ENCODE measurements at places on chromosomes 6 and 20.

DNA sequence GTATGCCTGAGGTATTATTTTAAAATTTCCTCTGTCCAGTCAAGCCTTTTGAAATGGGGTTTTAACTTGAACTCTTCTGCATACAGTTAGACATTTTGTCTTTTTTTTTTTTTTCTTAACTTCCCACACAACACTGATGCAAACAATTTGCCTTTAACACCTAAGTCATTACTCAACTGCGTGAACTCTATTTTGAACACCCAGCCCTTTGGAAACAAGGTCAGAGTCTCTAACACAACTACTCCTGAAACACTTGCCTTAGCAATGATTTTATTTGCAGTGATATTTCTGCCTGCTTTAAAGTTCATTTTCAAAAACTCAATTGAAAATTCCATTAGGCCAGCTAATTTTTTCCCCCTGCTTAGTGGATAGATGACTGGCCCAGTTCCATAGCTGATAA is 24.2 kb downstream of the GLYATL3 start:
- DNase-seq, result no peak

DNA sequence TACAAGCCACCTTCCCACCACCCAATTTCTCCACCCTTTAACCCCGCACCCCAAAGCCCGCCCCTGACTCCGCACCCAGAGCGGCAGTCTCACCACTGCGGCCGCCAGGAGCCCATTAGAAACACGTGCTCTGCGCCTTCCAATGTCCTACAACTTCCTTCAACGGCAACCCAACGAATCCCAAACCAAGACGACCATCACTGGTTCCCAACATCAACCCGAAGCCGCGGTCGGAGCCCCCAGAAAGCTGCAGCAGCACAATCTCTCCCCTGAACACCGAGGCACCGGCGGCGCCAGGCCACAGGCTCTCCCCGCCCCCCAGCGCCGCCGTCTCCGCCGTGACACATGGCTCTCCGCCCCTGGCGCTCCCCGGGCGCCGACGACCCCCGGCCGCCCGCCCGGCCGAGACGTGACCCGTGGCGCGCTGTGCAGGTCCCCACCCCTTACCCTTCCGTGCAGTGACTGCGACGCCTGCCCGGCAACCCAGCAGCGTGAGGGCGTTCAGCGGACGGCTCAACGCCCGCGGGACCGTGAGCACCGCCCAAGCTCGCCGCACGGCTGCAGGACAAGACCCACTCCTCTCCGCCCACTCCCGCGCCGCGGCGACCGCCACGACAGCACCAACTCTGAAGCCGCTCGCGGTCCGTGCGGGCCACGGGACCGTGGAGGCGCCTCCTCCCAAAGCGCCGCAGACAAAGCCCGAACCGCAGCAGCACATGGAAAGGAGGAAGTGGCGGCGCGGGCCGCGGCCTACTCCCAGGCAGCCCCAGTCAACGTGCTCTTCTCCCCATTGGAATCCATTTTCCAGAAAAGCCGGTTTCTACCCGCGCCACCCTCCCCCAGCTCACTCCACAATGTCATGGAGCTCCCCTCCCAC is 551 bp downstream of the SYNCRIP start:
- DNase-seq, result peak; percentile 36

- no peak for DNase-seq
These were observed 18.8 kb downstream of the AK9 start for GRCh38 chr6:109672175-109672574.

DNA sequence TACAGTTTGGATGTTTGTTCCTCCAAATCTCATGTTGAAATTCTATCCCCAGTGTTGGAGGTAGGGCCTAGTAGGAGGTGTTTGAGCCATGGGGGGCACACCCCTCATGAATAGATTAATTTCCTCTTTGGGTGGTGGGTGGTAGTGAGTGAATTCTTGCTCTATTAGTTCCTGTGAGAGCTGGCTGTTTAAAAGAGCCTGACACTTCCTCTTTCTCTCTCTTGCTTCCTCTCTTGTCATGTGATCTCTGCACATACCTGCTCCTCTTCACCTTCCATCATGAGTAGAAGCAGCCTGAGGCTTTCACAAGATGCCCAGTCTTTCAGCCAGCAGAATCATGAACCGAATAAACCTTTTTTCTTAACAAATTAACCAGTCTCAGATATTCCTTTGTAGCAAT is 340.2 kb upstream of the CHD6 start:
- no peak for DNase-seq

DNA sequence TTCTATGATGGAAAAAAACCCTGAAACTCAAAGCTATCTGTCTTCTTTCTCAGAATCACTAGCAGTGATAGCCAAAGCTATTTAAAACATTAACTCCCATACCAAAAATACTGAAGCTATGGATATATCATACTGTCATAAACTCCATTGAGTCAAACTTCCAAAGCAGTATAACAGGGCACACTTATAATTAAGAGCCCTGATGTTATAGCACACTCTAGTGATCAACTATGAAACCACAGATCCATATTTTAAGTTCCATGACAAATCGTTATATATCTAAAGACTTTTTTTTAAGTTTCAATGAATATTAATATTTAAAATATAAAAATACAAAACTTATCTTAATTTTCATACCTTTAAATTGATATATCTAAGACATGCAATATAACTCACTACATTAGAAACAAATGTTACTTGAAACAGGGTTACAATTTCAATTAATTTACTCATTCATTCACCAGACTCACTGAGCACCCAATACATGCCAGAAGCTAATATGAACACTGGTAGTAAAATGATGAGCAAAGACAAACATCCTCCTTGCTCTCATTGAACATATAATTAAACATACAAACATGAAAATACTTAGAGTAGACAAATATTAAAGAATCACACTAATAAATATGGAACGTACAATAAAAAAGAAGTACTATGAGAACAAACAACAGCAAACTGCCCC is 69.3 kb downstream of the IBTK start:
- peak; percentile 54 for DNase-seq

- no peak for DNase-seq
These were observed 1.8 kb downstream of the IGF2R start for GRCh38 chr6:159970659-159971063.

GRCh38 chr6:76774781-76775384 is 688.4 kb downstream of the HTR1B start:
- DNase-seq, result no peak

- DNase-seq, result no peak
These were observed 34.6 kb upstream of the HLA-G start for GRCh38 chr6:29793036-29793356.

- DNase-seq, result no peak
These were observed 82.6 kb upstream of the CNKSR3 start for GRCh38 chr6:154593122-154593521.

GRCh38 chr6:109456710-109457561 is 1.4 kb upstream of the MICAL1 start:
- peak; percentile 48 for DNase-seq

DNA sequence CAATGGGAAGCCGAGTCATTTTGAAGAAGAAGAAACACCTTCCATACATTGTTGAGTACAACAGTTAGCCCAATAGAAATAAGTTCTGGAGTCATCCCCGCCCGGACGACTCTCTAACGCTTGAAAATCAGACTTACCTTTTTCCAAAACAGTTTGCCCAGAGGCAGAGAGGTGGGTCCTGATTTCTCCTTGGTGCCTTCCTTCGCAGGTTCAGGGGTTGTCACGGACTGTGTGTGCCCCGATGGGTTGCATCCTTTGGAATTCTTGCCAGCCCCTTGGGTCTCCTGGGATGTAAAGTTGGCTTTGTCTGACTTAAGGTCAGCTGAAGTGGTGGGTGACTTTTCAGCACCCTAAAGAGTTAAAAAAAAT is 85.3 kb downstream of the BCAS1 start:
- no peak for DNase-seq

GRCh38 chr6:111541026-111541681 is 58.1 kb upstream of the REV3L start:
- no peak for DNase-seq

DNA sequence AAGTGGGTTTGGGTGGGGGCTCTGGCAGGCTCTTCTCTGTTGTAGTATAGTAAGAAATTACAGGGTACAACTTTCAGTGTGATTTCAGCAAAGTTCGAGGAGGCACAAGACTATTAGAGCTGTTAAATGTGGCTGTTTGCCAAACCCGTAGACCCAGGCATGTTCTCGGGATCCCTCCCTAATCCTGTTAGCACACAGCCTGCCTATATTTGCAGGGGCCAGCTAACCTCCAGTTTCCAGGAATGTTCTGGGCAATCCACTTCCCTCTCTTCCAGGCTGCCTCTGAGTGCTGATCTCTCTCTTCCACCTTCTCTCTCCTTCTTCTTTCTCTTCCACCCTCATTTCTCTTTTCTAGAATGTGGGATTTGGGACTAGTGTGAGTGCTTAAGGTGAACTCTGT is 34.8 kb upstream of the ZFP64 start:
- no peak for DNase-seq

GRCh38 chr6:113881478-113881980 is 24.4 kb downstream of the MARCKS start:
- no peak for DNase-seq

DNA sequence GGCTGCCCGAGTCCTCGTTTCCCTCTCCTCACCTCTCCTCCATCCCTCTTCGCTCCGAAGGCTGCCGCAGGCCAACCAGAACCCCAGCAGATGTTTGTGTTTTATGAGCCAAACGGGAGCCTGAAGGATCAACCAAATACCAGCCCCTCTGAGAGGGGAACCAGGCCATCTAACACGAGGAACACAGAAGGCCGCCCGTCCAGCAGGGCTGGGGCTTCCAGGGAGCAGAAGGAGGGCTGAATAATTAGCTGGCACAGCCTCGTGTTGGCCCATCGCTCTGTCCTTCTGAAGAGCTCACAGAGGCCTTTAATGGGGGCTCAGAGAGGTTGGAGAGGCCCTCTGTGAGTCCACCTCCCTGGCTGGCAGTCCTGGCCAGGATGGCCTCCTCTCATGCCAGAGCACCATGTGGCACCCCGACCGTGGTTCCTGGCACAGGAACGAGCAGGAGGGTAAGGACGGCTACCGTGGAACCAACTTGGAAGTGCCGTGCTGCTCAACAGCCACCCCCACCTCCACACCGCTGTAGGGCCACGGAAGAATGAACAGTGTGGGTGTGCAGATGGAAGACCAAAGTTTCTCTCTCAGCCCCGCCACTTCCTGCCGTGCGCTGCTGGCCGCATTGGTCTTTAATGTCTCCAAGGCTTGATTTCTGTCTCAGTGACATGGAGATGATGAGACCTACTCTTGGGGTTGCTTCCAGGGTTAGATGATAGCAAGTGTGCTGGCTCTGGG is 155.2 kb downstream of the SCML4 start:
- DNase-seq, result no peak

DNA sequence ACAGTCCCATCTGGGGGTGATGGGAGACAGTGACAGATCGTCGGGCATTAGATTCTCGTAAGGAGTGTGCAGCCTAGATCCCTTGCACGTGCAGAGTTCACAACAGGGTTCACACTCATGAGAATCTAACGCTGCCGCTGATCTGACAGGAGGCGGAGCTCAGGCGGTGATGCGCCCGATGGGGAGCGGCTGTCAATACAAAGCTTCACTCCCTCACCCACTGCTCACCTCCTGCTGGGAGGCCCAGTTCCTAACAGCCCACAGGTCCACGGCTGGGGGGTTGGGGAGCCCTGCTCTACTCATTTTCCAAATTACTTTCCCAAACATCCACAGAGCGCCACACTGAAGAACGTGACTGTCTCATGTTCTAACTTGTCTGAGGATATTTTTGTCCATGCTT is 25.3 kb downstream of the CTCFL start:
- DNase-seq, result no peak

GRCh38 chr20:57857969-57858368 is 148.2 kb upstream of the PMEPA1 start:
- DNase-seq, result no peak

DNA sequence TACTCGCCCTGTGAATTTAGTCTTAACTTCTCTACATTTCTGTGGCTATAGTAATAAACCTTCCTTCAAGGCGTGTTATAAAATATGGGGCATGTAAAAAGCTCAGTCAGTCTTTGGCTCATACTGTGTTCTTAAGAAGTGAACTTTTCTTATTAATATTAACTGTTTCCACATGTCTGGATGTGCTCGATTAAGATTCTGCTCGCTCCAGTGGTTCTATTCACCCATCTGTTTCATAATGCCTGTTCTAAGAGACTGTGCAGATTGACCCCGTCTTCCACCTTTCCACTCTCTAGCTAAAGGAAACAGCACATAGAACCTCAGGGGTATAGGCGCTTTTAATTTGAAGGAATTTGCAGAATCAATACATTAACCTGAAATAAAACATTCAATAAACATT is 99.9 kb downstream of the L3MBTL3 start:
- DNase-seq, result peak; percentile 27

- DNase-seq, result no peak
These were observed 3.7 kb downstream of the AGPAT4 start for GRCh38 chr6:161270116-161270515.

- peak; percentile 33 for DNase-seq
These were observed 470.2 kb upstream of the BTBD3 start for GRCh38 chr20:11447371-11448100.

- no peak for DNase-seq
These were observed 16.1 kb downstream of the TTK start for GRCh38 chr6:80020381-80021120.

DNA sequence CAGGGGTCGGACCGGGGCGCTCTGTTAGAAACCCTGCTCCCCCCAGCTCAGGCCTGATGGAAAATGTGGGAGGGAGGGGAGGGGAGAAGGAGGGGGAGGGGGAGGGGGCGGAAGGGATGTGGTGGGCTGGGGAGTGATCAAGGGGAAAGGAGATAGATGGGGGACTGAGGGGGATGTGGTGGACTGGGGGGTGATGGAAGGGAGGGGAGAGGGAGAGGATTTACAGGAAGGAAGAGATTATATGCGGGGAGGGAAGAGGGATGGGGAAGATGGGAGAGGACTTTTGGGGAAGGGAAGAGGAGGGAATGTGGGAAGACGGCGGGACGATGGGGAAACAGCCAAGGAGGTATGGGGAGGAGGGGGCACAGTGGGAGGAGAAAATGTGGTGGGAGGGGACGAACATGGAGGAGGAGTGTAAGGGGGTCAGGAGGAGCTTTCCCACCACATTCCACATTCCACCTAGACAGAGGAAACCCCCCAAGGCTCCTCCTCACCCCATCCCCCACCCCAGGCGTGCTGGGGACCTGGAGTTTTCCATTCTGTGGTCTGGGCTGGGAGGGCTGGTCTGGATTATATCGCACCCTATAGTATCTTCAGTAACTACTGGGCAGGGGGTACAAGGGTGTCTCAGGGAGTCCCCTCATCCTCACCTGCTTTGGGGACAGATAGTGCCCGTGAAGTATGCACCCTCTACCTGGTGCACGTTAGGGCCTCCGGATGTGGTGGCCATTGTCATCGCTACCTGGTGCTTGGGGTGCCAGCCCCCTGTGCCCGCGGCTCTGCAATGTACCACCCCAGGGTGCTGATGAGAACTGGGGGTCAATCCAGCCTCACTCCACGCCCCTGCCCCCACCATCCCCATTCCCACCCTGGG is 578 bp upstream of the PTGIS start:
- DNase-seq, result peak; percentile 37

GRCh38 chr20:48844996-48845395 is 17.2 kb upstream of the PREX1 start:
- DNase-seq, result no peak

DNA sequence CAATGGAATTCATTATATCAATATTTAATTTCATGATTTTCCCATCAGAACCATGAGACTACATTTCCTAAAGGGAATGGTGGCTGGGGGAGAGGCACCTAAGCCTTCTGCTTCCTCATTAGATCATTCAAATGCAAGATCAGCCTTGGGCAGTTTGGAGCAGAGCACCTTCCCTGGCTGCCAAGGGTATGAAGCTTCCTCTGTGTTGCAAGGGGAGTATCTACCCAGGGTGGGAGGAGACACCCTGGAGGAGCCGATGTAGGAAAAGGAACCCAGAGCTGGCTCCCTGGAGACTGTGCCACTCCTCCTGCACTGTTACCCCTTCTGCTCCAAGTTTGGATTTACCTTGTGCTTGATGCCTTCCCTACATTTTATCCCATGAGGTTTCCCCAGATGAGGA is 299.7 kb upstream of the PRDM1 start:
- DNase-seq, result no peak

Measured in skin of body (tissue), 3 donors.